A549 treated with CORT108297 at 1 μM for 4 hours (cell line): ENCODE measurements at places on chromosomes 4 and X. TPM values are rescaled to one million over a fixed set of nuclear protein-coding genes. Genes with fewer than 3 reads are reported as not detected.

The CD99L2 gene
- 48.3 to 57.6 TPM (median 52.5 TPM) in 5 replicates for total RNA-seq

The CT45A3 gene
- 0.11 to 0.16 TPM in 2 of 5 replicates, not detected in the others for total RNA-seq

The HSFX1 gene
- 0.22 to 0.49 TPM (median 0.36 TPM) in 5 replicates for total RNA-seq

The PPEF2 gene
- not detected in 5 replicates for total RNA-seq

The TRIML2 gene
- 49.6 to 79.6 TPM (median 64.1 TPM) in 5 replicates for total RNA-seq

The RIPPLY1 gene
- not detected in 5 replicates for total RNA-seq

The CFI gene
- total RNA-seq = 0.46 to 0.81 TPM (median 0.63 TPM) in 5 replicates

The TMPRSS11D gene
- not detected in 5 replicates for total RNA-seq

The TCEAL5 gene
- total RNA-seq = not detected in 5 replicates

The PRDM8 gene
- total RNA-seq = 0.14 to 0.46 TPM (median 0.29 TPM) in 5 replicates

The ATG4A gene
- 6.8 to 10.8 TPM (median 7.4 TPM) in 5 replicates for total RNA-seq

The MSANTD1 gene
- 0.14 to 0.16 TPM (median 0.14 TPM) in 4 of 5 replicates, not detected in the other for total RNA-seq

The LUZP4 gene
- total RNA-seq = not detected in 5 replicates

The GPRIN3 gene
- 2.8 to 5.9 TPM (median 4.7 TPM) in 5 replicates for total RNA-seq

The PDGFRA gene
- 0.30 to 0.76 TPM (median 0.60 TPM) in 5 replicates for total RNA-seq

The MAGEA8 gene
- total RNA-seq = not detected in 5 replicates

The CCKAR gene
- total RNA-seq = not detected in 5 replicates

The ARHGEF38 gene
- not detected in 5 replicates for total RNA-seq
